ENCODE measurements at places on chromosomes 2 and 18.

GRCh38 chr2:68032702-68033101, 30.1 kb downstream of the C1D start:
- no peak for DNase-seq

DNA sequence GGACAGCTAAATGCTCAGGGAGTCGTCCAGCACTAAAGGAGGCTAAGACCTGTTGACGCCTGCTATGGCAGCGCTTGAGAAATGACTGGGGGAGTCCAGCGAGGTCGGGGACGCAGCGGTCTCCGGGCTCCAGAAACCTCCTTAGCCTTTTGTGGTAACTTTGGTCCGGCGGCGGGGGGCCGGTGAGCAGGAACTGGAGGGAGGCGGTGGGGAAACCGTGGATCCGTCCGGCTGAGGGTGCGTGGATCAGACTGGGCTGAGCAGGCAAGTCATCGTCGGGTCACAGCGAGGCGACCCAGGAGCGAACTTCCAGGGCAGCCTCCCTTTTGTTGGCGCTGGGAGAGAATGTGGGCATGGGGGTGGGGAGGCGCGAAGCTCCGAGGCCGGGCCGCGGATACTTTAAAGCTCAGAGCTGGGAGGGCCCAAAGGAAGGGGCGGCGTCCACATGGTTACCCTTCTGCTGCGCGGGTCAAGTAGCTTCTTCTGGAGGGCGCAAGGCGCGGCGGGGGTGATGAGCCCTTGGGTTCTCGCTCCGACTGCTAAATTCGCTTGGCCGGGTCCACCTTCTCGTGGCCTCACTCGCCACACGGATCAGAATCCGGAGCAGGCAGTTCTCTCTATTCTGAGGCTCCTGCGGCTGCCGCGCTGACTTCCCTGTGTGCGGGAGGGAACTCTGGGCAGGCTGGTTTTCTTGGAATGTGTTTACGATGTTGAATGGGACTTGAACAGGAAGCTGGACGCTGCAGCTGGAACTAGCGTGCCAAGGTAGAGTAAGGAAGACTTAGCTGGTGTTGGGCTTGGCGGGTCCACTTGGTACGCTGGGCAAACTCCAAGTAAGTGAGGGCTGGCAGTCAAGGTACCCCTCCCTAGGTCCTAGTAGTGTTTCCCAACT, 920 bp downstream of the GULP1 start:
- DNase-seq = no peak

DNA sequence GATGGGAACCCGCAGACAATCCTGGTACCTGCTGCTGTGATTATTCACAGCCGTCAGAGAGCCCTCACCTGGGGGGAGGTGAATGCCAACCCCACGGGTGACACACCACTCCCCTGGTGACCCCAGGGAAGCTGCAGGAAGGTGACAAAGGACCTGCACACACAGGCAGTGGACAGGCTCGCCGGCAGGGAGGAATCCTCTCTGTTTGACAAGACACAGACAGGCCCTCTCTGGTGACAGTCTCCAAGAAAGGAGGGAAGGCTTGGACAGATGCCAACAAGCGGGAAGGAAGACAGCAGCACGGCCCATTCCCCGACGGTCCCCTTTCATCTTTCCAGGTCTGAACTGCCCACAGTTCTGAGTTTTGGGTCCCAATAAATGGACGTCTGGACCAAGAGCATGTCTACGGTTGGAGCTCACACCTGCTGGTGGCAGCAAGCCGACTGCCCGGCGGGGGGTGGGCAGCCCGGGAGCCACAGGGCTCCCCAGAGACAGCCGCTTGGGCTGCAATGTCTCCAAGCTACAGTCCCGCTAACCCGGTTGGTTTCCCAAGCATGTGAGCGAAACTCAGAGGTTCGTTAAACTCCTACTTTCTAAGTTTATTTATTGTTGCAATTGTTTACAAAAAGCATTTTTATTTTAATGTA, 31.8 kb downstream of the HDAC4 start:
- DNase-seq = no peak

- no peak for DNase-seq
These were observed 64.9 kb downstream of the SPRED2 start for GRCh38 chr2:65367524-65367923.
